ENCODE measurements at places on chromosomes 7 and 10. TPM values are rescaled to one million over a fixed set of nuclear protein-coding genes. Genes with fewer than 3 reads are reported as not detected.

The LIPJ gene
- total RNA-seq = 1.2 TPM

The LRRD1 gene
- total RNA-seq = not detected

The IPMK gene
- total RNA-seq = 10.8 TPM

DNA sequence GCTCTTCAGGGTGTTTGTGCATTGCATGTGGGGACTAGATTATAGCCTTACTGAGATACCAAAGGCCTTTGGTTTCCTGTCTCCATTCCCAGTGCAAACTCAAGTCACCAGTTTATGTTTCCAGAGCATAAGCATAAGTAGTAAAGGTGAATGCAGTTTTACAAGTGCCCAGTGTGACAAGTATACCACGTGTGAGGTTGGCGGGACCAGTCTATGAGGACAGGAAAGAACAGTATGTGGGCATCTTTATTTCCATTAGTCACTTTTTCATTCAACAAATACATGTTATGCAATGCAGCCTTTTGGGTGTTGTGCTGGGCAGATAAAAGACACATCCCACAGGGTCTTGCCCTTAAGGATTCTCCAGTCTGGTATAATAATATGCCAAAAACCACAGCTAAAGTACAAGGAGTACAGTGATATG is 146.5 kb downstream of the ARID5B start:
- no peaks in the 10 kb centered on the region for H3K36me3 ChIP-seq
- DNase-seq = no peak
- H3K27ac ChIP-seq = peak overlapping the region; percentile 90
- H3K4me3 ChIP-seq = no peak overlapping the region

The ANTXRL gene
- total RNA-seq = not detected

- no peaks in the 10 kb centered on the region for H3K27me3 ChIP-seq
- H3K27ac ChIP-seq = no peak overlapping the region
- H3K36me3 ChIP-seq = no peaks in the 10 kb centered on the region
- DNase-seq = no peak
Observed at GRCh38 chr10:123706236-123706635, 40.1 kb downstream of the GPR26 start.

DNA sequence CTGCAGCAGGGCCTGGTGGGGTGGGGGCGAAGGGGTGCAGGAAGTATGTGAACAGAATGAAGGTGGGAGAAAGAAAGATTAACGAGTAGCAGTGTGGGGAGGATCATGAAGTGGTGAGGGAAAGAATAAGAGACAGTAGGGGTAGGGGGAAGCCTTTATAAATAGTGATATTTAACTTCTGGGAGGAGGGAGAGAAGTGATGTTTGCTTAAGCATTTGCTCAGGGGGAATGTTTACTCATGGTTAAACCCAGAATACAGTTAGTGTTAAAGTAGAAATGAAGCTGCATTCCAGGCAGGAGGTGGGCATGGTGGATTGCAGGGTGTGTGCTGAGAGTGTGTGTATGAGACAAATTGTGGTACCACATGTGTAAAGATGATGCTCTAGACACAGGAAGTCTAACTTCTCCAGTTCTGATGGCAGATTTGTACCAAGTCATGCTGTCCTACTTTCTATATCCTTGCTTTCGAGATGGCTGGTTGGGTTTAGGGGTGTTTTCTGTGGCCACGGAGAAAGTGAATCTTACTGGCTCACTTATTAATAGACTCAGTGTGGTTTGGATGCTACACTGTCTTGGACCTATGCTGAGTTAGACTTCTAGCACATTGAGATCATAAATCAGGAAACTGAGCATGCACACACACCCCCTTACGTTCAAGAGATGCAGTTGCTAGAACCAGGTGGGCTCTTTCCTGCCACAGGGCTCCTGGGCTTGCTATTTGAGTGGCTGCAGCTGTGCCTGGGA is 10.6 kb upstream of the DNMBP start:
- no peaks in the 10 kb centered on the region for H3K27me3 ChIP-seq
- no peaks in the 10 kb centered on the region for H3K4me1 ChIP-seq

The ASAH2 gene
- total RNA-seq = not detected

GRCh38 chr7:39130274-39130673 is 152.6 kb downstream of the POU6F2 start:
- DNase-seq = no peak
- H3K4me3 ChIP-seq = no peak overlapping the region
- H3K4me1 ChIP-seq = no peaks in the 10 kb centered on the region
- H3K27me3 ChIP-seq = no peaks in the 10 kb centered on the region
- H3K36me3 ChIP-seq = no peaks in the 10 kb centered on the region
- H3K27ac ChIP-seq = no peak overlapping the region

The DPP6 gene
- total RNA-seq = 107 TPM

GRCh38 chr10:70052462-70053217 is at the start of gene MACROH2A2:
Gene MACROH2A2, plus strand, starts transcription at chr10:70052846. Its CDS starts 22,813 bp downstream, at chr10:70075659.
- H3K36me3 ChIP-seq = no peaks in the 10 kb centered on the region
- peak within 1 kb of the TSS; percentile 75 for H3K27ac ChIP-seq
- DNase-seq = peak; percentile 62
- H3K4me1 ChIP-seq = no peaks in the 10 kb centered on the region
- H3K4me3 ChIP-seq = peak within 1 kb of the TSS; percentile 83

The ELFN1 gene
- total RNA-seq = 1.2 TPM

GRCh38 chr10:132400041-132400546 is 3.1 kb downstream of the PWWP2B start:
- H3K27me3 ChIP-seq = no peaks in the 10 kb centered on the region
- no peaks in the 10 kb centered on the region for H3K4me1 ChIP-seq
- H3K36me3 ChIP-seq = no peaks in the 10 kb centered on the region
- DNase-seq = no peak

The SFXN2 gene
- total RNA-seq = 3.1 TPM

GRCh38 chr10:132192991-132193665 is 6.4 kb downstream of the DPYSL4 start:
- DNase-seq = no peak
- H3K4me1 ChIP-seq = no peaks in the 10 kb centered on the region
- H3K27me3 ChIP-seq = peaks cover 1% of the 10 kb centered on the region
- no peak overlapping the region for H3K27ac ChIP-seq
- no peak overlapping the region for H3K4me3 ChIP-seq

- no peaks in the 10 kb centered on the region for H3K36me3 ChIP-seq
- no peaks in the 10 kb centered on the region for H3K27me3 ChIP-seq
- peak overlapping the region; percentile 61 for H3K27ac ChIP-seq
- no peak for DNase-seq
- H3K4me3 ChIP-seq = no peak overlapping the region
Observed at GRCh38 chr10:70221030-70221429, 12.2 kb downstream of the PPA1 start.

- no peak for DNase-seq
- peak overlapping the region; percentile 78 for H3K27ac ChIP-seq
- no peaks in the 10 kb centered on the region for H3K36me3 ChIP-seq
- no peaks in the 10 kb centered on the region for H3K4me1 ChIP-seq
Observed at GRCh38 chr10:29256586-29256985, 32.3 kb upstream of the LYZL1 start.

The MOGAT3 gene
- total RNA-seq = not detected

- no peak overlapping the region for H3K27ac ChIP-seq
- no peak for DNase-seq
- no peaks in the 10 kb centered on the region for H3K4me1 ChIP-seq
- H3K27me3 ChIP-seq = no peaks in the 10 kb centered on the region
- no peaks in the 10 kb centered on the region for H3K36me3 ChIP-seq
Observed at GRCh38 chr10:132059760-132060508, 5.8 kb upstream of the JAKMIP3 start.

The ATRNL1 gene
- 137 TPM for total RNA-seq
